ENCODE measurements at places on chromosomes 11 and 22.

- no peak for DNase-seq
These were observed 5.5 kb downstream of the UNC93B1 start for GRCh38 chr11:67998150-67999045.

DNA sequence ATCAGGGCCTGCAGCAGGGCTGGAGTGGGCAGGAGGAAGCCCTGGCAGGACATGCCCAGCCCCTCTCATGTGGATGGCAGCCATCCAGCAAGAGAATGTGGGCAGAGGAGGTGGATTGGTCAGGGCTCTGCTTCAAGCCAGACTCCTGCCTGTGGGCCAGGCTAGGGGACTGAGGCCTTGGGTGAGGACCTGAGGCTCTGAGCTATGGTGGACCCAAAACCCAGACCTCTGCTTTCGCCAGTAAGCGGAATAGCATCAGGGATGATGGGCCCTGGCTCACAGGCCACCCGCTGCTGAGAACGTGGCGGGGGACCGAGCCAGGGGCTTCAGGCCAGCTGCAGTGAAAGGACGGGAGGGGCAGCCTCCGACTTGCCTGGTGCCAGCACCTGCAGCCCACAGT is 57.4 kb downstream of the LINC01488 start:
- peak; percentile 44 for DNase-seq

DNA sequence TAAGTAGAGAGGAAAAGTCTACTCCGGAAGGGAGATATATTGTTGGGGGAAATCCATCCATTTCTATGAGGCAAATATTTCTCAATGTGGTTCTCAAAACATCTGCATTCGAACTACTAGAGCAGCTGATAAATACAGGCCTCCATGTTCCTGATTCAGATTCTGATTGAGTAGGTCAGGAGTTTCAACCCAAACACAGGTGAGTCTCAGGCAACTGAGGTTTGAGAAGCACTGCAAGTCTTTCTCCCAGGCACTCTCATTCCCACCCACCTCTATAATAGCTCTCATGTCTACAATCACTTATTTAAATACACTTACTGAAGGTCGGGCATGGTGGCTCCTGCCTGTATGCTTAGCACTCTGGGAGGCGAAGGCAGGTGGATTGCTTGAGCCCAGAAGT is 14.7 kb upstream of the ASPHD2 start:
- no peak for DNase-seq

GRCh38 chr11:130024361-130024760 is 21.7 kb upstream of the PRDM10 start:
- no peak for DNase-seq

DNA sequence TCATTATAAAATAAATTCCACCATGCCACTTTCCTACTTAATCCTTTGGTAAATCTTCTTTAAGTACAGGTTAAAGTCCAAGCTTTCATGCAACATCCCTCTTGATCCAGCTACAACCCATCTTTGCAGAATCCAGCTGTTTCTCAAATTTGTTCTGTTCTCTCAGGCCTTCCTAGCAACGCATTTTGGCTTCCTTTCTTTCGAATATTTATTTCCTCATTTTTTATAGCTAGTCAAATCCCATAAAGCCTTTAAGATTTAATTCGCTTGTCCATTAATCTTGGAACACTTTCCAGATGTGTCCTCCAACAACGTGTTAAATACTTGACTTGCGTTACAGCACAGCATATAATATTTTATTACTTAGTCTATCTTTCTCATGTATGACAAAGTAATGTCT is 600.1 kb upstream of the CHORDC1 start:
- DNase-seq = no peak

DNA sequence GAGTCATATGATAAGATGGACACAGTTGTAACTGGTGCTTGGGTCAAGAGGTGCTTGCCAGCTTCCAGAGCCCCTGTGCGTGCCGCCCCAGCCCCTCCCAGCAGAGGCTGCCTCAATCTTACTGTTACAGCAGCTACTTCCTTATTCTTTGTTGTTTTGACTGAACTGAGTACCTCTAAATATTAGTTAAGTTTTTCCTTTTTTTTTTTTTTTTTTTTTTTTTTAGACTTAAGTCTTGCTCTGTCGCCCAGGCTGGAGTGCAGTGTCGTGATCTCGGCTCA is 8.8 kb downstream of the ZBED4 start:
- DNase-seq = no peak

DNA sequence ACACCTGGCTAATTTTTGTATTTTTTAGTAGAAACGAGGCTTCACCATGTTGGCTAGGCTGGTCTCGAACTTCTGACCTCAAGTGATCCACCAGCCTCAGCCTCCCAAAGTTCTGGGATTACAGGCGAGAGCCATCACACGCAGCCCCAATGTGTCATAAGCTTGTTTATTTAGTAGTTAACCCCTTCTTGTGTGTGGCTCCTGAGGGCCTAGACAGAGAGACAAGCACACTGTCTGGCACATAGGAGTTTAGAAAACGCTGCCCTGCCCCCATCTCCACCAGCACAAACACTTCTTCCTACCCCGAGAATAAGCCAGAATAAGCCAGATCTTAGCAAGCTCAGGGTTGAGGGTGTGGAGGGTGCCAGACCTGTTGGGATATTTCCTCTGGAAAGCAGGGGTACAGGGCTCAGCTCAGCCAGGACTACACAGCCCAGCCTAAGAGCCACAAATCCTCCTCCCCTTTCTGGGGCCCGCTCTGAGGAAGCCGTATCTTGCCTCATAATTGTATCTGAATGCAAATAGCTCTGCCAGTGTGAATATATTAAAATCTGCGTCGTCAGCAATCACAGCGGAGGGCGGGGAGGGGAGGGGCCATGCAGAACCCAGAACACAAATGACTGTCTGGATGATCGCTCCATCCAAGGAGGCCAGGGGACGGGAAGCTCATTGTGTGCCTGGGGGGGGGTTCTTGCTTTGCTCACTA is 247.3 kb downstream of the MN1 start:
- no peak for DNase-seq

DNA sequence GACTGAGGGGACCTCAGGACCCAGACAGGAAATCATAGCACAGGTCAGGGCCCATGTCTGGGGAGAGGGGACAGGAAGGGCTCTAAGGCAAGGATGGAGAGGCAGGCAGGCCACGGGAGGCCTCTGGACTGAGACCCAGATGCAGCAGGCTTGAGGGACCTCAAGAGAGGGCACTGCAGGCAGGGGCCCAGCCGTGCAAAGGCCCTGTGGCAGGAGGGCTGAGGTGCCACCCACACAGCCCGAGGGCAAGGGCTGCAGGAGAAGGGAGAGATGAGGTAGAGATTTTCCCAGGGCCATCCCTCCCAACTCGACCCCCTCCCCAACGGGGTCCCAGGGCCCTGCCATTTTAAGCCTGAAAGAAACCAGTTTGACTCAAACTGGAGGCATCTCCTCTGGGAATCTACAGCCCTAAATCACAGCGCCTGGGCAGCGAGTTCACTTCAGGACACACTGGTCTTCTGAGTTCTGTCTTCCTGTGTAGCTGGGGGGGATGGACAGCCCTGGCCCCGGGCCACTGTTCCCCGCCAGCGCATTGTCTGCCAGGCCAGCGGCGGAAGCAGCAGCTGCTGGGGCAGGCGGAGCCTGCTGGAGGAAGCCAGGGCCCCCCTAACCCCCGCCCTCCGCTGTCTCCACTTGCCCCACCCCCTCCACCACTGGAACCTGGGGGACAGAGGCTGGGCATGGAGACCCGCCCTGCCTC is 20.3 kb upstream of the WNT7B start:
- peak; percentile 91 for DNase-seq

GRCh38 chr11:47863189-47863897 is 15.2 kb upstream of the NUP160 start:
- no peak for DNase-seq

- peak; percentile 82 for DNase-seq
These were observed 579 bp downstream of the PICALM start for GRCh38 chr11:86068138-86068871.

DNA sequence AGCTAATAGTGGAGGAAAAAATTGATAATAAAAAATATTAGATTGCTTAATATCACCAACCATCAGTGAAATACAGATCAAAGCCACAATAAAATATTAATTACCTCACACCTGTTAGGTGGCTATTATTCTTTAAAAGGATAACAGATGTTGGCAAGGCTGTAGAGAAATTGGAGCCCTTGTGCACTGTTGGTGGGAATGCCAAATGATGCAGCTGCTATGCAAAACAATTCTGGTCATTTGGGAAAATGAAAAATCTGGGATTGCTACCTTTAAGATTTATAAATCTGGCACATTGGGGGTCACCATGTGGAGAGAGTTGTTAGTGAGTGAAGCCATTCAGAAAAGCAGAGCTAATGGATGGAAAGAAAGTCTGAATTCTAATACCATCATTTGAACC is 143.4 kb downstream of the FCHSD2 start:
- no peak for DNase-seq

- no peak for DNase-seq
These were observed 124.7 kb downstream of the CADM1 start for GRCh38 chr11:115379528-115379927.

DNA sequence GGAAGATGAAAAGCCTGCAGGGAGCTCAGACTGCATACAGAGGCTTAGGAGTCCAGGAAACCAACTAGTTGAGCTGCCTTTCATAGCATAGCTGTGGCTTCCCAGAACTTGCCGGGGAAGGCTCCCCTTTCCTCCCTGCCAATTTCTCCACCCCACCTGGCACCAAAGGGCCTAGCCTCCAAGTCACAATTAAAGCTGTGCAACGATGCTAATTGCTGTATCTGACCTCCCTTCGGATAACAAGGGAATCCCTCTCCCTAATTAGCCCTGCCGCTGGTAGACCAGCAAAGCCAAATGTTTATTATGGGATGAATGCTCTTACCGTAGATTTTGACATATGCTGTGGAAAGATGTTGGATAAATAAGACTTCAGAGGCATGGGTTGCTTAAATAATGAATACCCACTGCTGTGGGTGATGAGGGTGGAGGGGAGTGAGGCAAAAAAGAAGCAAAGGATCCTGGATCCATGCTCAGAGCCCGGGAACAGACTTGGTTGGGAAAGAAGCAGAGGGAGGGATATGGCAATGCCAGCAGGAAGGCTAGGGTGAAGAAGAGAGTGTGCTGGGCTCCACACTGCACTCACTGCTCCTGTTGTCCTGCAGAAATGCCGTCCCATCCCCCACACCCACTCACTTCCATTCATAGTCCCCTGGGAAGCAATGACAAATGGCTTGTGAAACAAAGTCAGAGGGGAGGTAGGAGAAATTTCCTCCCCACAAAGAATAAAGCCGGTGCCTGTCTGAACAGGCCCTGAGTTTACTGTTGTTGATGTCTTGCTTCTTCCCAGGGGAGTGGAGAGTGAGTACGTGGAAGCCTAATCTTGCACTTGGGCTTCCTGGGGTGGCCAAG is 608.1 kb upstream of the CADM1 start:
- DNase-seq = no peak

GRCh38 chr22:43129426-43130425 is 13.5 kb downstream of the MCAT start:
- no peak for DNase-seq

DNA sequence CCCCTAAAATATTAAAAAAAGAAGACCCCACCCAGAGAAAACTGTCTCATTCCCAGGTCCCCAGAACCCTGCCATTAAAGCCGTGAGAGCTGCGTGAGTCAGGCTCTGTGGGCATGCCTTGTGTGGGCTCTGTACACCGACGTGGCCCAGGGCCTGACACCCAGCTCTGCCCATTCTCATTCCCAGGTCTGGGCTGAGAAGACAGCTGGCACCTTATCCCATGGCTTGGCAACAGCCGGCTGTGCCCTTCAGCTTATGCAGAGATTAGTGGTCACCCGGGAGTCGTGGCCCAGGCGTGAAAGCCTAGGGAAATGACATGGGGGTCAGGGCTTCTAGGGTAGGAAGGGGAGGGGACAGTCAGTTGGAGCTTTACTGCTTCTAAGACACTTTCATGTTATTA is 31.9 kb downstream of the OTOG start:
- peak; percentile 14 for DNase-seq

GRCh38 chr11:35622070-35622469 is 3.8 kb downstream of the FJX1 start:
- no peak for DNase-seq

GRCh38 chr11:40290171-40290631 is 1169.3 kb downstream of the LRRC4C start:
- DNase-seq = no peak

- no peak for DNase-seq
These were observed 6.5 kb downstream of the ZFTA start for GRCh38 chr11:63761931-63762653.

DNA sequence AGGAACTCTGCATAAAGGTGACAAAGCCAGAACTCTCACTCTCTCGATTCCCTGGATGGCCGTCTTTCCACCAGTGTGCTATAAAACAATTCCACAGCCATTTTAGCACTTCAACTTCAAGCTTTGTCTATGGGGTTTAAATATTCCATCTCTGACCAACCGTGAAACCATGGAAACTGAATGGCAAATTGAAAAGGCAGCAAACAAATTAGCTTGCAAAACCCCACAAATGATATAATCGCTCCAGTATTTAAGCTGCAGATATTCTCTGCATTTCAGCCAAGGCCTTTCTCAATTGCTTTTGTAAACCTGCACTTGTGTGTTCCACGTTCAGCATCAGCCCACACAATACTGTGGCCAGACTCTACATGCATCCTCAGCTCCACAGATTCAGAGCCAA is 131.7 kb upstream of the ISX start:
- DNase-seq = no peak

- no peak for DNase-seq
These were observed 99.6 kb downstream of the C11orf87 start for GRCh38 chr11:109521571-109522086.

DNA sequence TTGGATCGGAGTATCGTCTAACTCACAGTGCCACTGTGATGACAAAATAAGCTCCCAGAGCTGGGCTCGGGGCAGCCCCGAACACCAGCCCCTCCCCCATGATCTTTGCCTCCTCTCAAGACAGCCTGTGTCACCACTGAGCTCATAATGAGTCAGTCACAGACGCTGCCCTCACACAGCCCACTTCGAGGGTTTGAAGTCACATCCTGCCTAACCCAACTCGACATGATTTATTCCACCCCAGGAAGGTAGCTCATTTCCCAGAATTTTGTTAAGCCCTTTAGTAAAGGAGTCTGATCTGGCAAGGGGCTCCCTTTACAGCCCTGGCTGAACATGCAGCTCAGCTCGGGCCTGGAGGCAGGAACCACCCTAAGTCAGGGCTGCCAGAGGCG is 22.8 kb downstream of the MYH9 start:
- DNase-seq = no peak

DNA sequence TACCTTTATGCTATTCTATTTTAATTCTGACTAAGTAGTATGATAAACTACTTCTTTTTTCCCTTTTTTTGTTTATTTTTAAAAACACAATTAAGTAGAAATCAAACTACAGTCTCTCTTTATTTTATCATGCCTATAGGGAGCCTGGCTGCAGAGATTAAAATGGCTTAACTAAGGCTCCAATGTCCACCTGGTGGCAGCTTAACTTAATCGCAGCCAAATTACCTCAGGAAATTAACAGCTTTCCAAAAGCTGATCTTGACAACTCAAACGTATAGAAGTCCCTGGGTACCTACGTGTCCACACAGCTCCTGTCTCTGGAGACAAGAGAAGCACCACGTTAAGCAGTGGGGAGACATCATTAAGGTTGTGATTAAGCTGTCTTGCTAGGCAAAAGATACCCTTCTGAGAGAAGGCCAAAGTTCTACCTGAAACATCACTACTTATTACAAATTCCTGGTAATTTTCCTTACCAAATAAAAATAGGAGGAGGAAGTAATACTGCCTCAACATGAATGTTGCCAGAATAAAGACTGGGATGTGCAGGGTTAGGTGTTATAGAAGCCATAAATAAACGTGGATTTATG is 63.2 kb upstream of the SNX19 start:
- no peak for DNase-seq
